ENCODE measurements at places on chromosomes 16 and 17.

DNA sequence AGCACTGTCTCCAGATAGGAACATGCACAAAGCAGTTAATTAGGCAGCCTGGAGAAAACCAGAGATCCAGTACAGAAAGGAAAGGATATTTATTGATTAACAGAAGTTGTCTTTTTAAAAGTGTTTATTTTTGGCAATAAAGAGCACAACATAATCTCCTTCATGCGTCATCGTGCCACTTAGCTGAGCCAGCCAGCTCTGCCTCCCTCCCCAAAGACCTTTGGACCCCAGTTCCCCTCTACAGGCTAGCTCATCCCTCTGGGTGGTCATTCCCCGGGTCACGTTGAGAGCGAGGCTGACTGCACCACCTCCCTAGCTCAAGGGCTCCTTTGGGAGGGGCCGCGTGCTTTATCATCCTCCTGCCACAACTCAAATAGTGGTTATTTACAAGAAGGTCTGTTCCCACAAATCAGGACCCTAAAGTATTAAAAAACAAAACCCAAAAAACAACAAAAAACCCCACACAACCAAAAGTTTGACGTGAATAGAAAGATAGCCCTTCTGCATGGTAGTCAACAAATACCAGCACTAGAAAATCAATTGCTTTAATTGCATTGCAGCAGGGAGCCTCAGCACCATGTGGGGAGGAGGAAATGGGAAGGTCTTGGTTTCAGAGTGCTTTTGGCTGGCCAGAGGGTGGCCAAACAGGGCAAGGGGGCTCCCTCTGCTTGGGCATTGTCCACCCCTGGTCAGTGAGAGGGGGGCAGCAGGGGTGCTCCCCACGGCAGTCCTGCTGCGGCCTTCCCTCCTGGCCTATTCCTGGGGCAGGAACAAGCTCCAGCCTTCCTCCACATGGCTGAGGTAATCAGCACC is 9.6 kb downstream of the POLR2C start:
- no peak for DNase-seq

DNA sequence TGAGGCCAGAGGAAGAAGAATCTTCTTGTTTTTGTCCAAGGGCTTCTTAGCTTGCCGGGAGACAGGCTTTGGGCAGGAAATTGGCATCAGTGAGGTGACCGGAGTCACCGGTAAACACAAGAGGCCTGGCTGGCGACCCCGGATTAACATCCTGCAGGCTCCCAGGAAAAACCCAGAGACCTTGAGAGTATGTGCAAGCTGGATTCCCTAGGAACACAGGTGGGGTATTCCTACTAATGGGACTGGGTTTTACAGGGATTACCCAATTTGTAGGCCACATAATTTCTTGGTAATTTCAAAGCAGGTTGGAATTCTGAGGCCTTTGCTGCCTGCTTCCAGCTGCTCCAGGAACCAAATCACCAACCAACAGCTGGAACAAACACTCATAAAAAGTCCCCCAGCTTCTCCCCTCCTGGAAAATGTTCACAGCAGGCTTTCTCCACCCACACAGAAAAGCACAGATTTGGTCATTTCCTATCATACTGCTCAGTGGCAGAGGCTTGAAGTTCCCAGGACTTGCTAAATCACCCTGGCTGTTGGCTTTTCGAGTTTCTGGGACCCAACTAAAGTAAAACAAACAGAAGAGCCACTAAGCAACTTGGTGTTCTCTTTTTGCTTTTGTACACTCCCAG is 258.8 kb downstream of the IRF8 start:
- no peak for DNase-seq

DNA sequence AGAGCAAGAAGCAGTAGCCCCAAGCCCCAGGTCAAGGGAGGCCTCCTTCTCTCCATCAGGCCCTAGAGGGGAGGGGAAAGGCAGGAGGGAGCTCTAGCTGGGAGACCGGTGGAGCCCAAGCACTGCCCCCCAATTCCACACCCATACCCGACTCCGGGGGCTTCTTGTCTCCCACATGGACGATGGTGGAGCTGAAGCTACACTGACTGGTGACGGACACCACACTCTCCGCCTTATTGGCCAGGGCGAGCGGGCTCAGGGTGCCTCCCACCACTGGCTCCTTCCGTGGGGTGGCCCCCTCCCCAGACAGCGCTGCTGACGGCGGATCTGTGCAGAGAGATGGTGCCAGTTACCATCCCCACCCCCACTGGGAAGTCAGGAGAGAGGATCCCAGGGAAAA is 6.4 kb downstream of the PER1 start:
- no peak for DNase-seq

DNA sequence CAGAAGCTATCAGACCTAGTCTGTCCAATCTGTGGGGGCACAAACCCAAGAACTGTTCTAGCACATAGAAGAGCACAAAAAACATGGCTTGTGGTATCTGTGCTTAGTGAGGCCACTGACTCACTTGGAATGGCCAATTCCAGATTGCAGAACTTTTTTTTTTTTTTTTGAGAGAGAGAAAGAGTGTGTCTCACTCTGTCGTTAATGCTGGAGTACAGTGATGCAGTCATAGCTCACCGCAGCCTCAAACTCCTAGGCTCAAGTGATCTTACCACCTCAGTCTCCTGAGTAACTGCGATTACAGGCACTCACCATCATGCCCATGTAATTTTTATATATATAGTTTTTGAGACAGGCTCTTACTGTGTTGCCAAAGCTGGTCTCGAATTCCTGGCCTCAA is 77.2 kb upstream of the CLEC3A start:
- no peak for DNase-seq

- no peak for DNase-seq
Observed at GRCh38 chr17:80477647-80478478, 1.5 kb upstream of the NPTX1 start.

GRCh38 chr17:4482338-4483011 is 16.2 kb upstream of the SPNS2 start:
- no peak for DNase-seq

- DNase-seq, result no peak
Observed at GRCh38 chr17:17710728-17711541, 29.7 kb downstream of the RAI1 start.

GRCh38 chr17:55641676-55642081 is 81.0 kb downstream of the TMEM100 start:
- no peak for DNase-seq

DNA sequence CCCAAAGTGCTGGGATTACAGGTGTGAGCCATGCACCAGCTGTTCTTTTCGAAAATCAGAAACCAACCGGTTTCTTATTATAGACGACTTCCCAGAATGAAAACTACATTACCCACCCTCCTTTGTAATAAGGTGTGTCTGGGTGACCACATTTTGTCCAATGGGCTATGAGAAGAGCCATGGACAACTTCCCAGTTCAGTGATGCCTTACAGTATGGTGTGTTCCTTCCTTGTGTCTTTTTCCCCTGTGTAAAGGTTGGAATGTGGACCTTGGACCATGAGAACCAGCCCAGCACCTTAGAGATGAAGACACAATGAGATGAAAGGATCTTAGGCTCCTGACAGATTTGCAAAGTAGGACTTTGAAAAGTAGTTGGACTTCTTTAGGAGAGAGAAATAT is 85.0 kb upstream of the ATF7IP2 start:
- no peak for DNase-seq

DNA sequence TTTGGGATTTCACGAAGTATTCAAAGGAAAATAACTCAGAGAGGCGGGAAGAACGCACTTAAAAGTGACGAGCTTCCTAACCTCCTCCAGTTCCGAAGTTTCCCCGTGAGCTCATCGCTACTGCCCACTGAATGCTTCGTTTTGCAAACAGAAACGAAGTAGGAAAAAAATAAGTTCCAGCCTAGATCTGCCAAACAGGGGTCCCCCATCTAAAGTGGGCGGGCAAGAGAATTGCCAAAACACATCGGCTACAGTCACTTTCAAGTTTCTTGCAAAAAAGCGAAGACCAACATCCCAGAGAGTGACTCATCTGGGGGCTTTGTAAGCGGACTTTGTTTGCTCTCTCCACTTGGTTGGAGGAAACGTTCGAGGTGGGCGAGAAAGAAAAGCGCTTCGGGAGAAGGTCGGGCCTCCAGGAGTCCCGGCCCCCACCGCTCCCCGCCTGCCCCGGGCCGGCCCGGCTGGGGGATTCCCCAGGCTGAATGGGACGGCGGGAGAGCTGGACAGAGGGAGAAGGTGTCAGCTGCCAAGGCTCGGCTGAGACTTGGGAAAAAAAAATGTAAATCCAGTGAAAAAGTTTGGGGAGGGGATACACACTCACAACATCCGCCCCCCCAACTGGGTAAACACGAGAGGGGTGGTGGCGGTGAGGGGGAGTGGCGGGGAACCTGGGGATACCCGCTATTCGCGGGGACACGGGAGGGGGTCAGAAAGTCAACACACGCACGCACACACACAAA is 1.0 kb downstream of the VEZF1 start:
- peak; percentile 18 for DNase-seq

DNA sequence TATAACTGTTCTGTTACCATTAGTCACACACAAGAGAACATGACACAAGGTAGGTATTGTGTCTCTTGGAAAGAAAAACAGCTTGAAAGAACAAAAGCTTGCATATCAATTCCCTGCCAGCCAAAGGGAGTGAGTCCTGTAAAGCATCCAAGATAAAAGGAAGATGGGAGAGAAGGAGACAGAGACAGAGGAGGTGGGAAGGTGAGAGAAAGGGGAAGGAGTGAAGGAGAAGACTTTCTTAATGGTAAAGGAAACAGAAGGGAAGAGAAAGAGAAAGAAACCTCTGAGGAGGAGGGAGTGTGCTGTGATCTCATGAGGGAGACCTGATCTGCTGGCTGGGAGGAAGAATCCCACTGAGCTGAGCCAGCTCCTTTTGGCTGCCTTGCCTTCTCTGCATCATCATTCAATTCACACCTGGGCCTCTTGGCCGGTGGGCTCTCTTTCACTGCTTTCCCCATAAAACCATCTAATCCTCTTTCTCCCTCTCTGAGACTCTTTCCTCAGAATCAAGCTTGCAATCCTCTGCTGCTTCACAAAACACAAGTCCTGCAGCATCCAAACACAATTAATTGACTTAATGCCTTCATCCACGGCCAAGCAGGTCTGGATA is 271.6 kb downstream of the ABCC12 start:
- DNase-seq, result no peak

GRCh38 chr17:6749519-6749918 is 6.3 kb upstream of the XAF1 start:
- no peak for DNase-seq

DNA sequence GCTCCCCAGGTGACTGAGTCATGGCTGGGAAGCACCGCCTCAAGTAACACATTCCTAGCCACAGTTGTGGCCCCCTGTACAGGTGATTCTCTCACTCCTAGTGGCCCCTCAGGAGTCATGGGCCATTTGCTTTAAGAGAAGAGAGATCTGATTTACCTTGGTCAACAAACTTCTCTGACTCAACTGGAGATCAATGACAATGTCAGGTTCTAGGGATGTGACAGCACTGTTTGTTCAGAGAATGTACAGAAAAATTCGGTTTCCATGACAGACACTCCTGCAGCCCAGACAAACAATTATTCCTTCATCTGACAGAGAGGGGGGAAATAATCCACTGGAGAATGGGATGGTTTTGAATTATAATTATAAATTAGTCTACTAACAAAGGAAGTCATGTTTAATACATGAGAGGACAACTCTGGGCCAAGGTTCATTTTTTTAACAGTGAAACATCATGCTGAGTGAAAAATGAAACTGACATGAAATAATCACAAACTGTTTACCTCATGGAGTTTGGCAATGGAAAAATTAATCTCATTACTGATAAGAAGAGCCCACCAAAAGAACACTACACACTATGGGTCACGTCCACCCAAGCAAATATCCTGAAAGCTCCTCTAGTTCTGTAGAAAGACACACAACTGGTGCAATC is 9.7 kb downstream of the ERN1 start:
- DNase-seq, result no peak

GRCh38 chr16:48503336-48503735 is 106.6 kb downstream of the N4BP1 start:
- DNase-seq, result no peak

- peak; percentile 63 for DNase-seq
Observed at GRCh38 chr16:67928561-67929364, 2.9 kb downstream of the CTRL start.

GRCh38 chr16:15041271-15042004 is 14.4 kb downstream of the NTAN1 start:
- no peak for DNase-seq

- DNase-seq, result no peak
Observed at GRCh38 chr16:85438981-85439685, 174.0 kb upstream of the GSE1 start.

GRCh38 chr17:3732210-3732621 is 8.5 kb downstream of the HASPIN start:
- DNase-seq, result no peak

GRCh38 chr16:533391-534123 is 6.0 kb downstream of the CAPN15 start:
- no peak for DNase-seq

DNA sequence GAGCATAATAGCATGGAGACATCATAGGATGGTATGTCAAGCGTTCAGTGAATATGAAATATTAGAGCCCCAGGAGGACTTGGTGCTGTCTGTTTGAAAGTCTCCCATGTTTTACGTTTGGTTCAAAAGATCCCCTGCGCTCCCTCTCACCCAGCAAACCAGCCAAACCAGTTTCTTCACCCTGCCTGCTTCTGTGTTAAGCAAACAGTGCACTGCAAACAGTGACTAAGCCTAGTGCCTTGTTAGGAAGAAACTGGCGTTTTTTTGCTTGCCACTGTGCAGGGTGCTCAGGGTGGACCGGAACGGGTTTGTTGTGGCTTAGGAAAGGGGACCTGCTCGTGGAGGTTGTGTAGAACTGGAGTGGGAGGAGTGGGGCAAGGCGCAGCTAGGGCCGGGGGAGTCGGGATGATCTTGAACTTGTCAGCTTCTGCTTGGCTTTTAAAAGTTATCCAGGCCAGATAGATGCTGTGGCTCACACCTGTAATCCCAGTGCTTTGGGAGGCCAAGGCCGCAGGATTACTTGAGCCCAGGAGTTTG is 7.7 kb downstream of the CDH1 start:
- no peak for DNase-seq

GRCh38 chr17:29835435-29836351 is 94.3 kb downstream of the SSH2 start:
- no peak for DNase-seq

DNA sequence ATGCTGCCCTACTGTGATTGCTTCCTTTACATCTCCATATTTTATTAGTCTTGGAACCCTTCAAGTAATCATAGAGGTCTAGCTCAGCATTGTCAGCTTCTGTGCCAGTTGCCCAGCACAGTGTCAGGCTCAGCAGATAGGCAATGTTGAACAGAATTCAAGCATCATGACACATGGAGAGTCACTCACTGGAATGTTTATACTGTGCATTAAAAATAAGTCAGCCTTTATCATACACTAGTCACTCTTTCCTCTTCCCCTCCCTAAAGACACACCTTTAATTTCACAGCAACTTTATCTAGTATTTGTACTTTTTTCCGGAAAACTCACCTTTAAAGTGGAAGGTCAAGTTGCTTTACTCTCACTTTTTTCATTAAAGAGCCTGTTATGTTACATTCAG is 253.8 kb upstream of the CDH11 start:
- DNase-seq, result no peak

- DNase-seq, result no peak
Observed at GRCh38 chr16:86343027-86343795, 167.1 kb upstream of the FOXF1 start.

DNA sequence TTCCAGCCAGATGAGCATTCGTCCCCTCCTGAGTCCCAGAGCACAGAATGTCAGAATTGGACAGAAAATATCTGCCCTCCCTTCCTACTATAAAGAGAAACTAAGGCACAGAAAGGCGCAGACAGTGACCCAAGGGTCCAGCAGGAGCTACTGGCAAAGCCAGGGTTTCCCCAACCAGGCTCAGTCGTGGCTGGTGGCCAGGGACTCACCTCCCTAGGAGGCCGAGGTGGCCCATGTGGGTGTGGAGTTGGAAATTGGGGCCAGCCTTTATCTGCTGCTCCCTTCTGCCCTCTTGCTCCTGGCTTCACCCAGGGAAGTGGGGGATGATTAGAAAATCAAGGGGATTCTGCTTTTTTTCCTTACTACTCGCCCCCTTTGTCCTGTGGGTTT is 1.1 kb downstream of the DRC7 start:
- no peak for DNase-seq
